ENCODE measurements at places on chromosomes 16 and 17. TPM values are rescaled to one million over a fixed set of nuclear protein-coding genes. Genes with fewer than 3 reads are reported as not detected.

Gene EARS2
- 21.4 TPM for total RNA-seq

GRCh38 chr17:48194097-48194550, 86.6 kb downstream of the SNX11 start:
- no peak overlapping the region for H3K4me3 ChIP-seq
- H3K4me1 ChIP-seq: peaks cover 21% of the 10 kb centered on the region
- DNase-seq: no peak
- no peak overlapping the region for H3K27ac ChIP-seq

- DNase-seq: no peak
- peaks cover 12% of the 10 kb centered on the region for H3K27me3 ChIP-seq
- no peak overlapping the region for H3K27ac ChIP-seq
- H3K4me3 ChIP-seq: no peak overlapping the region
- H3K4me1 ChIP-seq: no peaks in the 10 kb centered on the region
These were observed 16.3 kb upstream of the RBL2 start for GRCh38 chr16:53417976-53418375.

Gene TGFB1I1
- 221 TPM for total RNA-seq

GRCh38 chr17:69232650-69233049, 4.0 kb upstream of the ABCA10 start:
- no peak for DNase-seq
- H3K4me3 ChIP-seq: no peak overlapping the region
- no peaks in the 10 kb centered on the region for H3K36me3 ChIP-seq
- H3K27ac ChIP-seq: no peak overlapping the region
- H3K27me3 ChIP-seq: no peaks in the 10 kb centered on the region
- H3K4me1 ChIP-seq: peaks cover 2% of the 10 kb centered on the region

DNA sequence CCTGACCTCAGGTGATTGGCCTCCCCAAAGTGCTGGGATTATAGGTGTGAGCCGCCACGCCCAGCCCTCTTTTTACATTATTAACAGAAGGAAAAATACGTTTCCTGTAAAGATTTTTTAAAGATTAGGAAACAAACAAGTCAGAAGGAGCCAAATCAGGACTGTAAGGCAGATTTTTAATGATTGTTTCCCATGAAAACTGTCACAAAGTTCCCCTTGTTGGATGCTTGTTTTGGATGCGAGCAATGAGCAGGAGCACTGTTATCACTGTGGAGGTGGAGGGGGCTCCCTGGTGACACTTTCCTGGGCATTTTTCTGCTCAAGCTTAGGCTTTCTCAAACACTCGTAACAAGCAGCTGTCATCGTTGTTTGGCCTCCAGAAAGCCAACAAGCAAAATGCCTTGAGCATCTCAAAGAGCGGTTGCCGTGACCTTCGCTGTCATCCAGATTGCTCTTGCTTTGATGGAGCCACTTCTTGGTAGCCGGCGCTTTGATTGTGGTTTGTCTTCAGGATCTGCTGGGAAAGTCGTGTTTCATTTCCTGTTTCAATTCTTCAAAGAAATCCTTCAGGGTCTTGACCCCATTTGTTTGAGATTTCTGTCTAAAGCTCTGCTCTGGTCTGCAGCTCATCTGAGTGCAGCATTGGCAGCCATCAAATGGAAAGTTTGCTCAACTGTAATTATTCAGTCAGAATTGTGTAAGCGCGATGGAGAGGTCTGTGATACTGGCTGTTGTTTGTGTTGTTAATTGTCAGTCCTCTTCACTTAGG, 128.7 kb downstream of the RPTOR start:
- no peaks in the 10 kb centered on the region for H3K27me3 ChIP-seq
- H3K4me3 ChIP-seq: no peak overlapping the region
- DNase-seq: no peak
- peaks cover 19% of the 10 kb centered on the region for H3K4me1 ChIP-seq
- H3K27ac ChIP-seq: no peak overlapping the region
- no peaks in the 10 kb centered on the region for H3K36me3 ChIP-seq

GRCh38 chr17:18042983-18043382, 3.8 kb downstream of the GID4 start:
- H3K27me3 ChIP-seq: no peaks in the 10 kb centered on the region
- no peak for DNase-seq
- no peak overlapping the region for H3K27ac ChIP-seq
- no peak overlapping the region for H3K4me3 ChIP-seq
- peaks cover 6% of the 10 kb centered on the region for H3K36me3 ChIP-seq

Gene LGALS9
- total RNA-seq: 2.9 TPM

GRCh38 chr16:65154321-65154720, 32.5 kb upstream of the CDH11 start:
- H3K4me3 ChIP-seq: no peak overlapping the region
- no peaks in the 10 kb centered on the region for H3K4me1 ChIP-seq
- no peaks in the 10 kb centered on the region for H3K27me3 ChIP-seq
- DNase-seq: no peak

DNA sequence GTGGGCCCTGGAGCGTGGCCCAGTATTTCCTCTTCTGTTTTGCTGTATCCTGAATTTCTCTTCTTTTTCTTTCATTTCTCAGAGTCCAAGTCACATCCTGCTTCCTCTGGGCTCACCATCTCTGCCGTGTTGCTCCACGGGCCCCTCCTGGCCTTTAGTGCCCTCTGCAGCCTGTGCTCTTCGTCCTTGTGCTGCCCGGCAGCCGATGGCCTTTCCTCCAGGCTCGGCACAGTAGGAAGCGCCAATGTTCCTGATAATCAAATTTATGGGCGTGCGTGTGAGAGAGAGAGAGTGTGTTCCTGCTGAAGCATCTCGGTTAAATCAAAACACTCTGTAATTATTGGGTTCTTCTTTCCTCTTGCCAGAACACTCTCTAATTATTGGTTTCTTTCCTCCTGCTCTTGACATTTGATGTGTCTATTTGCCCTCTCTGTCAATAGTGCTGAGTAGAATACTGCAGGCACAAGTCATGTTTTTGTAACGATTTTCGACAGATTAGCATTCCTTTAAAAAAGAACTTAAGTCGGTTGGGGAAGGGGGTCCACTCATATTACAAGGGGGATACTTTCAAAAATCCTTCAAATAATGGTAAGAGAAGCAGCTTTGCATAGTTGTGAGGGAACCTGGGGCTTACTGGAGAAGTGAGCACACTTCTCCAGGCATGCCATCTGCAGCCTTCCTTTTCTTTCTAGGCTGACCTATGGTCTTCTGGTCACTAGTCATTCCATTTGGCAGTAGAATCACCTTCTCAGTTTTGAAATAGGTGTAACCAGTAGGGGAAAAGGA, 126.6 kb downstream of the RPTOR start:
- no peak for DNase-seq
- H3K4me3 ChIP-seq: no peak overlapping the region
- H3K27me3 ChIP-seq: no peaks in the 10 kb centered on the region
- H3K4me1 ChIP-seq: peaks cover 24% of the 10 kb centered on the region
- no peaks in the 10 kb centered on the region for H3K36me3 ChIP-seq

GRCh38 chr17:33647956-33648355, 354.9 kb upstream of the ASIC2 start:
- H3K4me3 ChIP-seq: no peak overlapping the region
- no peak for DNase-seq
- H3K27ac ChIP-seq: no peak overlapping the region
- no peaks in the 10 kb centered on the region for H3K36me3 ChIP-seq
- no peaks in the 10 kb centered on the region for H3K4me1 ChIP-seq

DNA sequence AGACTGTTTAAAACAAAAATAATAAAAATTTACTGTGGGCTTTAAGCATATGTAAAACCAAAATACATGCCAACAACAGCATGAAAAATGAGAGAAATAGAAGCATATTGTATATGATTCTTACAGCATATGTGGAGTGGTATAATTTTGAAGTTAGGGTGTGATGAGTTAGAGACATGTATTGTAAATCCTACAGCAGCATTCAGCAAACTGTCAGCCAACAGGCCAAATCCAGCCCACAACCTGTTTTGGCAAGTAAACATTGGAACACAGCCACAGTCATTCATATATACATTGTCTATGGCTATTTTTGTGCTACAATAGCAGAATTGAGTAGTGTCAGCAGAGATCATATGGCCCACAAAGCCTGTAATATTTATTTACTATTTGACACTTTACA, 42.3 kb downstream of the ZNF18 start:
- no peaks in the 10 kb centered on the region for H3K4me1 ChIP-seq
- H3K4me3 ChIP-seq: no peak overlapping the region
- DNase-seq: no peak
- H3K27me3 ChIP-seq: no peaks in the 10 kb centered on the region

DNA sequence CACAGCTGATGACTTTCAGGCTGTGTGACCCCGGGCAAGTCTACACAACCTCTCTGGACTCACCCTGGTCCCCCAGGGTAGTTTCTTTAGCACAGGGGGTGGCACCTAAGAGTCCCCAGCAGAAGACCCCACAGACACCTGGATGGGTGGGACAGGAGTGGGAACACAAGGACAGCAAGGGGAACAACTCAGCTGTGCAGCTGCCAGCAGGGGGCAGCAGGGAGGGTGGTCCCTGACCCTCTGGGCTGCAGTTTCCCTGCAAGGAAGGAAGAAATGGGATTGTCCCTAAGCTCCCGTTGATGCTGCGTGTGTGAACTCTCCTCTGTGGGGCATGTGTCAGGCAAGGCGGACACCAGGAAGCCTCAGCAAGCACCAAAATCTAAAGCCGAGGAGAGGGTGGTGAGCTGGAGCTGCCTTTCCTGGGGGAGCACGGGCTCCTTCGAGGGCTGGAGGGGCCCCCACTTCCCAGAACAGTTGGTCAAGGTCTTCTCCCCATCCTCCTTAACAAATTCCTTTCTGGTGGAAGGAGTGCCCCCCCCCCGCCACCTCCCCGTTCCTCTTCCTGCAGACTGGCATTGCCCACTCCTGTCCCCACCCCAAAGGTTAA, 24.1 kb upstream of the CDH5 start:
- H3K4me3 ChIP-seq: no peak overlapping the region
- peaks cover 7% of the 10 kb centered on the region for H3K4me1 ChIP-seq
- H3K27ac ChIP-seq: no peak overlapping the region
- H3K27me3 ChIP-seq: peaks cover 8% of the 10 kb centered on the region
- DNase-seq: no peak

DNA sequence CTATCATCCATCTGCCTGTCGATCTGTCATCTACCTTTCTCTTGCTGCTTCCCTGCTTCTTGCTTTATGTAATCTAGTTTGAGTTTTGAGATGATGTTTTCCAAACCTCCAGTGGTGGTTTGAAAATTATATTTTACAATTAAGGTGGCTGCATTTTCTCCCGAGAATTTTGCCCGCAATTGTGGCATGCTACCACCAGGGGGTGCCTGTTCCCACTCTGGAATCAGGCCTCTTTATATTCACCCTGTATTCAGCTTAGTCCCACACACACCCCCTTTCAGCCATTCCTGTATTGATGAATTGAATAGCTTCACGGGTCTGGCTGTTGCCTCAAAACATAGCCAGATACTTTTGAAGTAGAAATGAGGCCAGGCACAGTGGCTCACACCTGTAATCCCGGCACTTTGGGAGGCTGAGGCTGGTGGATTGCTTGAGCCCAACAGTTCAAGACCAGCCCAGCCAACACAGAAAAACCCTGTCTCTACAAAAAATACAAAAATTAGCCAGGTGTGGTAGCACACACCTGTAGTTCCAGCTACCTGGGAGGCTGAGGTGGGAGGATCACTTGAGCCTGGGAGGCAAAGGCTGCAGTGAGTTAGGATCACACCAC, 3.2 kb downstream of the PRSS22 start:
- H3K4me1 ChIP-seq: peaks cover 5% of the 10 kb centered on the region
- H3K4me3 ChIP-seq: no peak overlapping the region
- DNase-seq: no peak
- peaks cover 3% of the 10 kb centered on the region for H3K36me3 ChIP-seq
- peaks cover 15% of the 10 kb centered on the region for H3K27me3 ChIP-seq

DNA sequence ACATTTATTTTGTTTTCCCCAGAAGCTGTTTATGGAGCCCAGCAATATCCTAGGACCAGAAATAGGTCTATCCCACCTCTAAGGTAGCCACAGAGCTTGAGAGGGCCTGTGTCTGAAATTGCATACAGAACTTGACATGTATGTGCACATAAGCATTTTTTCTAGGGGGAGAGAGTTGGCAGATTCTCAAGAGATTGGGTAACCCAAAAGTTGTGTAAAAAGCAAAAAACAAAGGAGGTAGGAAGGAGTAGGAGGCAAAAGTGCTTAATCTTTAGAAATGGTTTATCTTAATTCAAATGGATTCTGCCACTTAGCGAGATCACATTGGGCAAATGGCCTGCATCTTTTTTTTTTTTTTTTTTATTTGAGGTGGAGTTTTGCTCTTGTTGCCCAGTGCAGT, 3.5 kb downstream of the PLK1 start:
- no peaks in the 10 kb centered on the region for H3K27me3 ChIP-seq
- H3K4me3 ChIP-seq: no peak overlapping the region
- H3K4me1 ChIP-seq: peaks cover 26% of the 10 kb centered on the region
- H3K27ac ChIP-seq: no peak overlapping the region
- DNase-seq: no peak

Gene SLC5A10
- not detected for total RNA-seq

Gene KCNJ18
- total RNA-seq: not detected

Measured in chondrocyte (in vitro differentiated cells).